Left ventricle myocardium superior (tissue), 1 donor: ENCODE measurements at places on chromosomes 5 and 9. TPM values are rescaled to one million over a fixed set of nuclear protein-coding genes. Genes with fewer than 3 reads are reported as not detected.

The LCN15 gene
- 0.59 TPM for total RNA-seq

DNA sequence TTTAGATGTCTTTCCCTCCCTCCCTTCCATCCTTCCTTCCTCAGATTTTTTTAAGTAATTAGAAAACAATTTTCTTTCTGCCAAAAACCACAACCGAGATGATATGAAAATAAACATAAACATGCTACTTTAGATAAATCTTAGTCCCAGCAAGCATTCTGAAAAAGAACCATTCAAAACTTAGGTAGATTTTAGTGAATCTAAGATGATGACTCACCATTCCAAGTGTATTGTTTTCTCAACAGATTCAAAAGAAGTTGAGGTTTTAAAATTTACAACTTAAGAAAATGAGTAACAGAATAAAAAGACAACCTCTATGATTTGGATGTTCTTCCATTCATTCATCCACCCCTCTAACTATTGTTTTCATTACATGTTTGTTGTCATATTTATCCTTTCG, 465.1 kb downstream of the PDE4D start:
- DNase-seq, result no peak

- no peak for DNase-seq
Measured at GRCh38 chr5:98464737-98465330, 308.6 kb upstream of the RGMB start.

- no peak for DNase-seq
Measured at GRCh38 chr9:22308177-22308576, 138.4 kb upstream of the DMRTA1 start.

The SLIT3 gene
- total RNA-seq, result 8.4 TPM

GRCh38 chr9:107710953-107711352, 221.4 kb upstream of the KLF4 start:
- DNase-seq, result no peak

DNA sequence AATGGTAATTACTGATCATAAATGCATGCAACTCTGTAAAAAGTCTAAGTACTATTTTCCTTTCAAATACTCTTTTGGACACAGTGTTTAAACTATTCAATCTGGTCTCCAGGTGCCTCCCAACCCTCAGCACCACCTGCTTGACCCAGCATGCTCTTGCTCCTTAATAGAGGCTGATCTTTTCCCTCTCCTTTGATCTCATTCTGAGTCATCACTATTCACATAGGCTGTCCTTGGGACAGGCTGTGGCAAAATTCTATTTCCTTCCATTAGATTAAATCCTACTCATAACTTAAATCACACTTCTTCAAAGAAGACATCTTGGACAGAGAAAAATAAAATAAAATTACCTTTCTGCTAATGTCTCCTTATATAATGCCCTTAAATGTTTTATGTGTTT, 199.4 kb upstream of the ST8SIA4 start:
- no peak for DNase-seq

The ALDH7A1 gene
- 33.7 TPM for total RNA-seq

- no peak for DNase-seq
Measured at GRCh38 chr5:136750224-136750862, 385.0 kb upstream of the TRPC7 start.

GRCh38 chr9:113427629-113428028, 17.1 kb downstream of the C9orf43 start:
- DNase-seq, result no peak

DNA sequence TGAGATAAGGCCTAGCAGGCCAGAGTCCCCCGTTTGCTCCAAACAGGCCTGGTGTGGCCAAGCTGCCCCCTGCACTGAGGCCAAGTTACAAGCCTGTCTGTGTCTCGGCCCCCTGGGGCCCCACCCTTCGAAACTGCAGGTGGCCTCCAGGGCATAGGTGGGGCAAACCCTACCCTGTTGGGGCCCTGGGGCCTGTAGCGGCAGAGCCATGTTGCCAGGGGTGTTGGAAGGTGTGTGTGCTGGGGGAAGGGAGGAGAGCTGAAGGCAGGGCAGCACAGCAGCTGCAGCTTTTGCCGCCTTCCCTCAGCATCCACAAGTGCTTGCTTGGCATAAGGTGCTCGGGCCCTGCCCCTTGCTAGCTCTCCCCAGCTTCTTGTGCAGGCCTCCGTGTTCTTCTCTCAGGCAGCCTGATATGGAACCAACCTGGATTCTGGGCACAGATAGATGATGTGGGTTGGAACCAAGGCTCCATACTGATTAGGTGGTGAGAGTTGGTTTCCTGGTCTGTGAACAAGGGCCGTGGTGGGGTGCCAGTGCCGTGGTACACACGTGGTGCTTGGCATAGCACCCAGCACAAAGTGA, 12.7 kb downstream of the IRF1 start:
- DNase-seq, result no peak

DNA sequence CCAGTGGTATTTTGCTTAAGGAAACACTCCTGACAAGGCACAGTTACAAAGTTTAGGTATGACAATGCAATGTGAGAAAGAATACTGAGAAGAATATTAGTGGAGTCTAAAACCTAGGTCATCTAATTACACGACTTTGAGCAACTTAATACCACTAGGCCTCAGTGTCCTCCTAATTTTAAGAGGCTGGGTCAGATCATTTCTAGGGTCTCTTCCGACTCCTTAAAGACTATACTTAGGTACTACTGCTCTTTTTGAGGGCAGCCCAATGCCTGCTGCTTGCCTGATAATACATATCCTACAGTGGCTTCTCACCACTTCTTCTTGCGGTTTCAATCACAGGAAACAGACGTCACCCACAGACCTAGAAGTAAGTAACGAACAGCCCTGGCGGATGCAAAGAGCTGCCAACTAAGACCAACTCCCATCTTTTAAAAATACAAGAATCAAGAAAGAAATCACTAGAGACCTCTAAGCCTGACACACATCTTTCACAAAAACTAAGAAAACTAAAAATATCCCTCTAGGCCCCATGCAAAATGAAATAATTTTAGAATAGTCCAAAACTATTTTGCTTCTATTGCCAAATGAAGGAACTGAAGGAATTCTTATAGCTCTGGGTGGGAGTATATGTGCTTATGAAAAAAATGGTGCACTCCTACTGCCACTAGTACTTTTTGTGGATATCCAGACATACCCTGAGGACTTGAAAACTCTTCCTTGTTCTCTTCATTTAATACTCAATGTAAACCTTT, 13.1 kb downstream of the DIAPH1 start:
- DNase-seq, result no peak

The FAF2 gene
- total RNA-seq, result 16.2 TPM

DNA sequence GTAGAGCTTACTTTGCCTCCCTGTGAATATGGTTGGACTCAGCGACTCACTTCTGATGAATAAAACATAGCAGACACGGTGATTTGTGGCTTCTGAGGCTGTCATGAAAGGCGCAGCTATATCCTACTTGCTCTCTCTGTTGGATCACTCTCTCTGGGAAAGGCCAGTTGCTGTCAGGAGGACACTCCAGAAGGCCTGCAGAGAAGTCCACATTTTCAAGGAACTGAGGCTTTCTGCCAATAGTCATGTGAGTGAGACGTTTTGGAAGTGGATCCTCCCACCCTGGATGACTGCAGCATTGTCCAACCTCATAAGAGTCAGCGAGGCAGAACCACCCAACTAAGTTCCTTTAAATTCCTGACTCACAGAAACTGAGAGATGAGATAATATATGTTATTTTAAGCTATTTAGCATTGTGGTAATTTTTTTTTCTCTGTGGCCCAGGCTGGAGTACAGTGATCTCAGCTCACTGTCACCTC, 156.0 kb upstream of the MAST4 start:
- DNase-seq, result no peak

DNA sequence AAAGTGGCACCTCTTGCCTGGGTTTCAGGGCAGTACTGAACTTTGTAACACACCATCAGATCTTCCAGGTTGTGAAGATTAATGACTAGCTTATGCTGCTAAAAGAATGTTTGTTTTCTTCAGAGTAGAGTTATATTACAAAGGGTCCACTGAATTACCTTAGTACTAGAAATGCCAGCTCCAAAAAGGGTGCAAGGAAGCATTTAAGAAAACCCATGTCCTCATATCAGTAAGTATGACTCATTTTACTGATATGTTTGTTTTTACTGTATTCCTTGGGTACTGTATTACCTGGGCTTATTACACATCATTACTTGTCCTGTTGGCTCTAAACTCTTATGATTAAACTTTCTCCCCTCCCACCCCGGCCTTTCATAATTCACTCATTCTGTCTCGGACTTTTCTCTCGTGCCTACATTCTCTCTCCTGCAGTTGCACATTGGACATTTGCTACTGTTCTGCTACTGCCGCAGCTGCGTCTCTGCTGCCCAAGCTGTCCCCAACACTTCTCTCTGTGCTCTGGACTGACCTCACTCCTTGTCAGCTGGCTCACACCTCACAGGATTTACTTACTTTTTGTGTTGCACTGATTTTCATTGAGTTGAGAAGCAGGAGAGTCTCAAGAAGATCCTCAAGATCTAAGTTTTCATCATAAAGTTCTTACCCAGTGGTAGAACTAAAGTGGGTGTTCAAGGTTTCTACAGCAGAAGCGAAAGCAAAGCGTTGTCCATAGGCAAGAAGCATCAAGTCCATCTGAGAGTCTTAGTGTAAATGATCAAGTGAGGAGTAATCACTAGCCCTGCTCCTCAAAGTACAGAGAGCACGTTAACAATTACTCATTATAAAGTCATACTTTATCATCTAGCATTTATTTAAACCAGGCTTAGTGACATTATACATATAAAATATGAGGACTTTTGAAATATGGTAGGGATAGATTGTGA, 53.2 kb upstream of the C9orf72 start:
- no peak for DNase-seq

GRCh38 chr5:100600298-100600994, 65.3 kb downstream of the FAM174A start:
- no peak for DNase-seq
